ENCODE measurements at places on chromosomes 3 and 15.
A peak's percentile ranks its signal among the peaks of the same experiment; 100 is the strongest.

DNA sequence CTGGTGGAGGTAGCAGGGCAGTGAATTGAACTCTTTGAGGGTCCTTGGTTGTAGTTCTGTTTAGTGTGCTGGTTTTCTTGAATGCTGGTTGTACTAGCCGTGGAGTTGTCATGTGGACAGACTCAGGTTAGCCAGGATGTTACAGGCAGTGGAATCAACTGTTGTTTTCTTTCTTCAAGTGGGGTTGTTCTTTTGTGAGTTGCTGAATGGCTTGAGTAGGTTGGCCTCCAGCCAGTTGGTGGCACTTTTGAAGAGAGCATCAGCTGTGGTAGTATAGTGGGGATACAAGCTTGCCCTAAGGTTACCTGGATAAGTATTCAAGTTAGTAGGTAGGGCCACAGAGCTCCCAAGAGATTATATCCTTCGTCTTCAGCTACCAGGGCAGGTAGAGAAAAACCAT lies 31.8 kb upstream of the RARB start:
- no peak for DNase-seq

GRCh38 chr15:78302579-78303312 lies 3.3 kb upstream of the SKIC8 start:
- DNase-seq: peak; percentile 31

DNA sequence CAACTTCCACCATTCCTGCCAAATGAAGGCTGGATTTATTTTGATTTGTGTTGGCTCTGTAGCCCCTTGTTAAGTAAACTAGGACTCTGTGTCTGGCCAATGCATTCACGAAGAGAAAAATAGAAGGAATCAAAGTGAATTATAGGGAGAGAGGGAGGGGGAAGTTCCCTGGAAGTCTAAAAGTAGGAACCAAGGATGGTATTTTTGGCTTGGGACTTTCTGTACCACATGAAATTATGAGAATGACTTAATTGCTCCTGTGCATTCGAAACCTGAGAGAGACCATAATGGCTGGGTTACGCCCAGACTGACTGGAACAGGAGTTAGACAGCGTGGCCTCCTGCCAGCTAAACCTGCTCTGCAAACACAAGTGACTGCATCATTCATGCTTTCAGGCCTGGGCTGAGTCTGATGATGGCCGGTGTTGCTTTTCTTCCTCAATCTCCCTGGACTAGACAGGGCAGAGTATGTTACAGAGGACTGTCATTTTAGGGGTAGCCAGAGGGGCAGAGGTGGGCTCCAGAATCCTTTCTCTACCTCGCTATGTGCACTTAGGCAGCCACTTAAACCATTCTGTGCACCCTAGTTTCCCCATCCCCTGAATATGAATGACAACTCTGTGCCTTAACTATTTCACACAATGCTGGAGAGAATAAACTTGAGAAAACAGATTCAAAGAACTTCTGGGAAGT lies 58.9 kb downstream of the MYO1E start:
- peak; percentile 54 for DNase-seq

- no peak for DNase-seq
These were observed 36.2 kb upstream of the SLC6A6 start for GRCh38 chr3:14366248-14366647.

DNA sequence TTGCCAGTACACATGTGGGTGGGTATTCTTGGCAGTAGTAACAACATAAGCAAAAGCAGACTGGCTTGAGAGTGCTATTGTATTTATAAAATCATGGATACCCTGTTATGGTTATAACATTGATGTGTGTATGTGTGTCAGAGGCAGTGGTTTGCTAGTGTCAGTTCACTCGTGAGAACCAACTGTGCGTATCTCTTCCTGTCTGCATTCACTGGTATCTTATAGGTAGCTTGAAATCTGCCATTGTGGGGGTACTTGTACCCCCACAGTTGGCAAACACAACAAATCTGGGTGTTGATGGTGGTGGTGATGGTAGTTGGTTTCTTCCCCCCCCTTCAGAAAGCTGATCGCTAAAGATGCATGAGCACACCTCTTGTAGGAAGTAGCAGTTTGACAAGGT lies 355.8 kb upstream of the SATB1 start:
- no peak for DNase-seq

- DNase-seq: no peak
These were observed 268.9 kb upstream of the LYSMD4 start for GRCh38 chr15:100002086-100002620.

DNA sequence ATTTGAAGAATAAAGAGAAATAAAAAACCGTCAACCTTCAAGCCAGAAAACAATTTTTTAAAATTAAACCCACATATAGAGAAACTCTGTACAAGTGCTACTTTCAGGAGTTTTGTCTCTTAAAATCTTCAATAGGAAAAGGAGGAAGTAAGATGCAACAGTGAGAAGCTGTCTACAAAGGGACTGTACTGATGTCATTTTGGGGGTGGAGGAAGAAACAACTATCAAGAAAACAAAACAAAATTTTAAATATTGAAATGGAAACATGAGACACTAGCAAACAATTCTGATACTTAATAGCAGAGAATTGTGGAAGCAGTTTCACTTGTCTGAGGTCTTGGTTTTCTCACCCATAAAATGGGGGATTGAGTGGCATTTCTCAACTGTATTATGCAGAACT lies 84.4 kb downstream of the SLMAP start:
- DNase-seq: peak; percentile 19

DNA sequence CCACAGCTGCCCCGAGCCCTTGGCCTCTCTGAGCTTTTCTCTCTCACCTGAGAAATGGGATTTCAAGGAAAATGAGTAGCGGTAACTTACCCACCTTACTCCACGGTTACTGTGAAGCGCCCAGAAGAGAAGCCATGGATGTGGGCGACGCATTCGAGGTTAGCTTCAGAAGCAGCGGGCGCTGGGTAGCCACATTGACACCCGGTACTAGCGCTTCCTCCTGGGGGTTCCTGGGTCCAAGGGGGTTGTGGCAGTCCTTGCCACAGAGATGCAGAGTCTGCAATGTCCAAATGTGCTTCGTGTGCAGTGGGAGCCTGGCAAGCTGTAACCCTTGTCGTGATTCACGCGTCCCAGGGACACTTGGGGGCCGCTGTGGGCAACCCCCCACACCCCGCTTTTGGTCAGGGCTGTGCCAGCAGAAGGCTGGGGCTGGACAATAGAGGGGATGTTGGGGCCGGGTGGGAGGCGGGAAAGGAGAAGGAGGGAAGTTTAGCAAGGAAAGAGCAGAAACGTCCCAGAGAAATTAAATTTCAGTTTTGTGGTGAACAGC lies 41.4 kb upstream of the FURIN start:
- DNase-seq: no peak

DNA sequence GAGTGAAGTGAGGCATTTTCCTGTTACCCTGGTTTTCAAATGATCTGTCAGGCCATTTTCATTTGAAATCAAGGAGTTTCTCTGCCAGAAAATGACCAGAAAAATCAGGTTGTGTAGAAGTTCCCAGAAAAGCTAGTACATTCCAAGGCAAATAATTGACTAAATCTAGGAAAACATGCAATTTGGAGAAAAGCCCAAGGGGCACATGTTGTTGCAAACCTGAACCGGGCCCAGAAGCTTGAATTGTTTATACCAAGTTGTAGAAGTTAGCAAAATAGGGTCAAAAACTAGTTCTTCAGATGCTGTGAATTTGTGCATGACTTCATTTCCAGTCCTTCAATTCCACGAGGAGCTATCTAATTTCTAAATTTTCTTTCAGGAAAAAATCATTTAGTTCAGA lies 31.0 kb downstream of the TRIM42 start:
- no peak for DNase-seq

DNA sequence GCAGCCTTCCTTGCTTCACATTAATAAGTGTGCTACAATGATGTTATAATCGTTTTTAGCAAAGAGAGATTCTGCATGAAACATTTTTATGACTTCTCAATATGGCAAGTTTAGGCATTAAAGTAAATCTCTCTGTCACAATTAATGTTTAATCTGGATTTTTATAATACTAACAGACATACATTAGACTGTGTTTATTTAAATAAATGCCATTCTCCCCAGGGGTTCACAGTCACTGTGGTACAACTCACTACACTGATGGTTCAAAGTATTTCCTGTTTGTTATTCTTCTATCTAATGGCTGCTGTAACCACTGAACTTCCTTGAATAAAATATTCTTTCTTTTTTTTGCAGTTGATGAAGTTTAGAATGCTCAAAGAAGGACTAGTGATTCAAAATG lies 59.0 kb downstream of the SLC12A1 start:
- DNase-seq: no peak

GRCh38 chr3:182118066-182118465 lies 406.3 kb downstream of the SOX2 start:
- DNase-seq: no peak

DNA sequence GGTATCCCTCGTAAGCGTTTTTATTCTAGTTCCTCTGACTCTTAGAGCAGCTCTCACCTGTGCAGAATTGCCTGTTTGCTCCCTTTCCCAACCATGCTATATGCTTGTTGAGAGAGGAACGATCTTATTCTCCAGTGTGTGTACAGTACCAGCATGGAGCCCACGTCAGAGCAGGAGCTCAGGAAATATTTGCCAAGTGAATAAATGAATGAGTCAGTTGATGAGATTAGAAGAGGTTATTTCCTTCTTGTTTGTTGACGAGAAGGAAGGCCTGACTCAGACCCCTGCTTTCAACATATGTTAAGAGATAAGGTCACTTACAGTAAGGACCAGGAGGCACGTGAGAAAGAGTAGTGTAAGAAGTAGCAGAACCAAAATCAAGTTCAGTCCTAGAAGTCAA lies 106.3 kb upstream of the ABHD17C start:
- no peak for DNase-seq

DNA sequence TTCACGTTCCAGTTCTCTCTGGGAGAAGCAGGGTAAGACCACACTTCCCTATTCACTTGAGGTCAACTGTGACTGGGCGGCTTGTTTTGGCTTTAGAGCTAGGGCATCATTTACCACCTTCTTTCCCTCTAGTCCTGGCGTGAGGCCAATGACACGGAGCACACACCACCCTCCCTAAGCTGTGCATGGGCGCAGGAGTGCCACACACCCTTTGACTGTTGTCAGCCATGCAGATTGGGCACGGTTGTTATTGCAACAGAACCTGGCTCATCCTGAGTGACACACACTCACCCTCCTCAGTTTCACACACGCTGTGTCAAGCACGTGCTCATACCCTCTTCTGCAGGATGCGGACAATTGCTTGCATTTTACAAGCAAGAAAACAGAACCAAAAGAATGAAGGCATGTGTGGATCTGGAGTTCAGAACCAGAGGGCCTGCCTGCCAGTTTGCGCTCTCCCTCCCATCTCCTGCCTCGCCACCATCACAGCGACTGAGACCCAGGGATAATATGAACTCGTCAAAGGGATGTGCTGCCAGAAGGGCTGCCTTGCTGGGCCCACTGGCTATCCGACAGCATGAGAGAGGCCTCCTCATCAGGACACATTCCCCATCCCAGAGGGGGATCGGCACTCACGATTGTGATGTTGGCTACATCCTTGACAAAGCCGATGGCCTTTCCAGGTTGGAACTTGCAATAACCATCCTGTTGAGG lies 17.6 kb downstream of the CTSH start:
- no peak for DNase-seq

GRCh38 chr3:140588558-140588957 lies 89.3 kb upstream of the TRIM42 start:
- DNase-seq: no peak

DNA sequence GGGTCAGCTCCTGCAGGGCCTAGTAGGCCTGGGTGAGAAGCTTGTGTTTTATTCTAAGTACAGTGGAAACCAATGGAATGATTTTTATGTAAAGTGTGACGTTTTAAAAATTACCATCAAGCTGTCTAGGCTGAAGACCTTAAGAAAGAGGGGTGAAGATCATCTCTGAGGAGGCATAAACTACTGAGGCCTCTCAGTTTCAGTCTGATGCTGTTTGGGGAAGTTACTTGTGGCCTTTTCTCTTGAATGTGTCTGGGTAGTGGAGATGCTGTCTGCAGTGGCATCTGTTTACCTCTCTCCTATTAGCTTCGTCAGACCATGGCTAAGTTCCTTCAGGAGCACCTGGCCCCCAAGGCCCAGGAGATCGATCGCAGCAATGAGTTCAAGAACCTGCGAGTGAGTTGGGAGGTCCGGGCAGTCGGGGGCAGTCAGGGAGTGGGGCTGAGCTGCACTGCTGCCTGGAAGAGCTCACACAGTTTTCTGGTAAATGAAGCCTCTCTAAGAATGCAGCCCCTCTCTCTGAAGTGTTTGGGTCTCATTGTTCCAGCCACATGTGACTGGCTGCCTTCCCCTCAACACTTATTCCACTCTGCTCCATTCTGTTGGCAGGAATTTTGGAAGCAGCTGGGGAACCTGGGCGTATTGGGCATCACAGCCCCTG lies 1.9 kb downstream of the IVD start:
- peak; percentile 86 for DNase-seq

GRCh38 chr3:177730814-177731213 lies 533.5 kb upstream of the TBL1XR1 start:
- no peak for DNase-seq

- no peak for DNase-seq
These were observed 442 bp downstream of the QTRT2 start for GRCh38 chr3:114057011-114057347.

GRCh38 chr15:81303244-81304225 lies 20.4 kb downstream of the STARD5 start:
- no peak for DNase-seq

- no peak for DNase-seq
These were observed 39.4 kb upstream of the TBL1XR1 start for GRCh38 chr3:177236704-177237103.

DNA sequence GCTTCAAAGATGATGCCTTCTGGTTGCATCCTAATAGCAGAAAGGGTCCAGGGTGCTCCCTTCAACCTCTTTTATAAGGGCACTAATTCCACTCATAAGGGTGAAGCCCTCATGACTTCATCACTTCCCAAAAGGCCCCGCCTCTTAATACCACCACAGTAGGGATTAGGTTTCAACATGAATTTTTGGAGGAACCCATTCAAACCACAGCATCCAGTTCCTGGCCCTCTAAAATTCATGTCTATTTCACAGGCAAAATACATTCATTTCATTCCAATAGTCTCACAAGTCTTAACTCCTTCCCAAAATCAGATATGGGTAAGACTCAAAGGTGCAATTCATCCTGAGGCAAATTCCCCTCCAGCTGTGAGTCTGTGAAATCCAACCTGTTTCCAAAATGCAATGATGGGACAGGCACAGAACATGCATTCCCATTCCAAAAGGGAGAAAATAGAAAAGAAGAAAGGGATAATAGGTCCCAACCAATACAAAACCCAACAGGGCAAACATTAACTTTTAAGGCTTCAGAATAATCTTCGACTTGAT lies 124.0 kb downstream of the ATP1B3 start:
- DNase-seq: no peak

GRCh38 chr3:20648294-20648693 lies 462.3 kb upstream of the SGO1 start:
- no peak for DNase-seq

- DNase-seq: no peak
These were observed 49.3 kb downstream of the FAM174B start for GRCh38 chr15:92606126-92606835.

DNA sequence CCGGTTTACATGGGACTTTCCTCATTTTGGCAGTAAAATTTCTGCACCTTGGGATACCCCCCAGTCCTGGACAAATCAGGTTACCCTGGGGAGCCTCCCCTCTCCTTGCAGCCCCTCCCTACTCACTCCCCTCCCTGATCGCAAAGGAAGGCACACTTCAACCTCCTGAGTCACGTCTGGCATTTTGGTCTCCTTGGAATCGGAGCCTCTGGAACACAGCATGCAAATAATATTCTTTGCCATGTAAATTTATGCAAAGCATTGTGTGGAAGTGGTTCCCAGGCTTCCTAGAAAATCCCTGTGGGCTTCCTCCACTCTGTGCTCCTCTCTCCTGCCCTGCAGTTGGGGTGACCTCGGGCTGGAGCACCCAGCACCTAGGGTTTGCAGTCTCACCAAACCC lies 11.6 kb downstream of the SCN5A start:
- DNase-seq: no peak

Measured in GM20000 (cell line).